Hippocampal formation (tissue), 2 donors: ENCODE measurements at places on chromosomes 12 and 14.

DNA sequence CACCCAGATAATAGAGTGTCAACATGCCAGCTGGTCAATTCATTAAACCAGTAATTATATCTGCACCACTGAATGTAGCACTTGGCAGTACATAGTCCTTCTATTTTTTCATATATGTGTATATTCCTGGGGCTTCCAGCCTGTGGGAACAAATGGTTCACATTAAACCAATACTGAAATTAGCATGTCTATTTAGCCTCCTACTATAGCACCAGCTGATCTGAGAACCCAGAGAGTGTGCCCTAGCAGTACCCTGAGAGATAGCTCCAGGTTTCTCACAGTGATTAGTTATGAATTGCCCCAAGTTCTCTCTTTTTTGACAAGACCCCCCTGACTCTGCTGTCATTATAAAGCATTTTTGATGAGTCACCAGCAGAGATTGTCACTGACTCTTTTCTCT is 1097.3 kb upstream of the FLRT2 start:
- no peak for DNase-seq

- no peak for DNase-seq
Observed at GRCh38 chr12:43113135-43113534, 438.9 kb downstream of the ADAMTS20 start.

DNA sequence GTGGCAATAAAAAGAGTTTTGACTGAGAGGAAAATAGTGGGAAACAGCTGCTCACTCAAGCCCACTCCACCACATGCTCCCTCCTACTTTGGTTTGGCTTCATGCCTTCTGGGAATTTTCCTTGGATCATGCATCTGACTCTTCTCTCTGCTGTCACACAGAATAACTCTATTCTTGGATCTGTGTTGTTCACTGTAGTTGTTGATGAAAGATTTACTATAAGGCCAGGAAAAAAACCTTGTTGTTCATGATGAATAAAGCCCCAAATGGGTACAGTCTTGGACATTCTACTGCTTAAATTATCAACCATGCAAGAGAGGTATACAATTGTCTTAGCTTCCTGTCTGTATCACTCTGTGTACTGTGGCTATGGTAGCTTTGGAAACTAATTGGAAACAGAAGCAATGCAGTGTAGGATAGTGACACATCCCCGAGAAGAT is 70.5 kb downstream of the TMX1 start:
- DNase-seq, result no peak

DNA sequence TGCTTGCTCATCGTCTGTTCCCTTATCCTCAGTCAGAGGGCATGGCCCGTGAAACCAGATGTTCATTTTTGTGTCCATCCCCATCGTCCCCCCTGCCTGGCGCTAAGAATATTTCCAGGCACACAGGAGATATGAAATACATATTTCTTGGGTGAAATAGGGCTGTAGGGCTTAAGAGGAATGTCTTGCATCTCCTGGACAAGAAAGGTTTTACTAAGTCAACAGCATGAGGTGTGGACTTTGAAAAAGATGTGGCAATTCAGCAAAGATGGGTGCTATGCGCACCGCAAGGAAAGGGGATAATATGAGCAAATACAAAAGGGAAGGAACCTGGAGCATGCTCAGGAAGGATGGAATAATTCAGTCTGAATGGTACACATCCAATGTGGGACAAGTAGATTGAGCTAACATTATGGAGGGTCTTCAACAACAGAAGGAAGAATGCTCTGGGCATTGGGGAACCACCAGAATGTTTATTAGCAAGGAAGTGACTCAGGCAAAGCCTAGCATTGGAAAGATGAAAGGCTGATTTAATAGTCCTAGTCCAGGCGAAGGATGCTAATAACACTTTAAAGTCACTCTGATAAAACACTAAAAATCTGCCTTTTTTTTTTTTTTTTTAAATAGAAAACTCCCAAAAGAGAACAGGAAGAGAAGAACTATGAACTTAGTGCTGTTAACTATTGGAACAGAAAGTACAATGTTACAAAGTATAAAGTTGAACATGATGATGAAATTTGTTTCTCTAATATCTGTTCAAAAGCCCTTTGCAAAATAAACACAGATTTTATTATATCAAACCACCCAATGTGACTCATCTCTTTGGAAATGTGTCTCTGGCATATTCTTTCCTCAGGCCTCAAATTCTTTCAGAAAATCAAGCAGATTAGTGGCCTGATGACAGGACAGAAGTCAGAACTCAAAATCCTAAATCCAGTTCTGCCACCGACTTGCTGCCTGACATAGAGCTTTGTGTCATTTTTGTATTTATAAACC is 449.5 kb downstream of the BCAT1 start:
- no peak for DNase-seq

DNA sequence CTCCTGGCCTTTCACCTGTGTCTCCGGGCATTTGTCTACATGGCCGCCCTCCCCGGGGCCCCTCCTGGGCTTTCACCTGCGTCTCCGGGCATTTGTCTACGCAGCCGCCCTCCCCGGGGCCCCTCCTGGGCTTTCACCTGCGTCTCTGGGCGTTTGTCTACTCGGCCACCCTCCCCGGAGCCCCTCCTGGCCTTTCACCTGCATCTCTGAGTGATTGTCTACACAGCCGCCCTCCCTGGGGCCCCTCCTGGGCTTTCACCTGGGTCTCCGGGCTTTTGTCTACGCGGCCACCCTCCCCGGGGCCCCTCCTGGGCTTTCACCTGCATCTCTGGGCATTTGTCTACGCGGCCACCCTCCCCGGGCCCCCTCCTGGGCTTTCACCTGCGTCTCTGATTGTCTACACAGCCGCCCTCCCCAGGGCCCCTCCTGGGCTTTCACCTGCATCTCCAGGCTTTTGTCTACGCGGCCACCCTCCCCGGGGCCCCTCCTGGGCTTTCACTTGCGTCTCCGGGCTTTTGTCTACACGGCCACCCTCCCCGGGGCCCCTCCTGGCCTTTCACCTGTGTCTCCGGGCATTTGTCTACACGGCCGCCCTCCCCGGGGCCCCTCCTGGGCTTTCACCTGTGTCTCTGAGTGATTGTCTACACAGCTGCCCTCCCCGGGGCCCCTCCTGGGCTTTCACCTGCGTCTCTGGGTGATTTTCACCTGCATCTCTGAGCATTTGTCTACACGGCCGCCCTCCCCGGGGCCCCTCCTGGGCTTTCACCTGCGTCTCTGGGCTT is 68.0 kb upstream of the GALNT9 start:
- no peak for DNase-seq

GRCh38 chr12:115096588-115097397 is 412.8 kb upstream of the TBX3 start:
- no peak for DNase-seq

GRCh38 chr12:120422892-120423456 is 14.9 kb upstream of the COX6A1 start:
- DNase-seq, result no peak

DNA sequence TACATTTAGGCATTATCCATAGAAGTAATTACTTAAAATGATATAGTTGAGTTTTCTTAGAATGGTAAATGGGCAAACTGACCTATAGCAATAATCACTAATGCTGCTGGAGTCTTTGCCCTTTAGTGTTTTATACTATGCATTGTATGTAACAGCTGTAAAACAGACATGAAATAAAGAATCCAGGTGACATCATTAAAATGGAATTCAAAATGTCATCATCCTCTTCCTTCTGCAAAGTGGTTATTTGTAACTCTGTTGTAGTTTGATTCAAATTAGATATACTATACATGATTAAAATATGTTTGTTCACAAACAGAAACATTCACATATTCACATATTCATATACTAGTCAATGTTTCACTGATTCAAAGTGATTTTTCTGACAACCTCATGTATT is 598.8 kb downstream of the SLC16A7 start:
- no peak for DNase-seq

GRCh38 chr14:22381766-22382165 is 207.3 kb downstream of the DAD1 start:
- no peak for DNase-seq

DNA sequence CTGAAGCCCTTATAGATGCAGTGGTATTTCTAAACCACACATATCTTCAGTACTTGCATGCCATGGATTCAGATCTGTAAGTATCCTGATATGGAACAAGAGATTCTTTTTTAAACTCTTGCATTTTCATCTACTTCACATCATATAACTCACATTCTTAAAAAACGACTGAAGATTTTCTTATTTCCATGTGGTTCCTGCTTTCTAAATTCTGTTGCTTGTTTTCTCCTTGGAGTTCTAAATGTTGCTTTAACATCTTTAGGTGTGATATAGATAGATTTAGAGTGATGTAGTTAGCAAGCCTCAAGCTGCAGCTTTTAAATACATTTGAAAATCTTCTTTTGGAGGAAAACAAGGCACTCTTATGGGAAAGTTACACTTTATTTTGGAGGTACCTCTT is 455.4 kb downstream of the FOXG1 start:
- no peak for DNase-seq

DNA sequence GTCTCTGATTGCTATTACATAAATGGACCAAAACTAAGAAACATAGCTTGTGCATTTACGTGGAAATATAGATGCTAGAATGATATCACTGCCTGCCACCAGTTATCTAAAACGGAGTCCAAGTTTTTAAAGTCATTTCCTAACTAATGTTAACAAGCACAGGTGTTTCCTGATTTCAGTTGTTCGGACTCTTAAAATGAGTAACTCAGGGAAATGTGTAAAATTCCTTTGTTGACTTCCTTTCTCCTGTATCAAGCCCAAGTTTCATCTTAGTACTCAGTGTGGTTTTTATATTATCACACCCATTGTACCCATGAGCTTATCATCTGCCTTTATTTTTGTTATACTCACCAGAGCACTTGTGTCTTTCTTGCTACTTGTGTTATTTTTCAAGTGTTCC is 13.2 kb upstream of the PRKCH start:
- no peak for DNase-seq

- no peak for DNase-seq
Observed at GRCh38 chr14:24858052-24858451, 191.9 kb downstream of the STXBP6 start.

GRCh38 chr14:97061198-97061597 is 264.0 kb downstream of the VRK1 start:
- peak; percentile 36 for DNase-seq

GRCh38 chr14:57382283-57382682 is 8.1 kb upstream of the NAA30 start:
- DNase-seq, result no peak

DNA sequence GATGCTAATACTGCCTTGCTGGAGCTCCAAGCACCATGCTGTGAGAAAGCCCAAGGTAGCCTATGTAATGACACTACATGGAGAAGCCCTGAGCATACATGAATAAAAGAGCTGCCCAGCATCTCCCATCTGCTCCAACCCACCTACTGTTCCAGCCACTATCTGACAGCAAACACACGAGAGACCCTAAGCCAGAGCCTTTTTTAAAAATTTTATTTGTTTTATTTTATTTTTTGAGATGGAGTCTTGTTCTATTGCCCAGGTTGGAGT is 95.2 kb upstream of the PRICKLE1 start:
- DNase-seq, result no peak

DNA sequence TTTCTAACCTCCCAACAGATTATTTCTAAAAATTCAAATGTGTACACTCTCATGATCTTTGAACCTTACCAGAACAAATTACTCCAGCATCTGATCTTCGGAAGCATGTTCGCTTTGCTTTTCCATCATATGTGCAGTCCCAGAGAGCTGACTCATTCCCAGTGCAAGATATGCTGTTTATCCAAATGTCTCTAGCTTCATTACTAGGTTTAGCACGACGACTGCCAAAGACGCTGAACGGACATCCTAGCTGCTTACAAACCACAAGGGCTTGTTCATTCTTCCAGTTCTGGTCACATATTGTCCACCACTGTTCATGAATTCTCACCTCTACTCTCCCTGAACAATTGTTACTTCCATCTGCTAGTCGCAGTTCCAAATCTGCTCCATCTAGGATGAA is 40.5 kb downstream of the CD163L1 start:
- DNase-seq, result no peak

GRCh38 chr12:116123451-116124258 is 153.8 kb downstream of the MED13L start:
- peak; percentile 20 for DNase-seq

DNA sequence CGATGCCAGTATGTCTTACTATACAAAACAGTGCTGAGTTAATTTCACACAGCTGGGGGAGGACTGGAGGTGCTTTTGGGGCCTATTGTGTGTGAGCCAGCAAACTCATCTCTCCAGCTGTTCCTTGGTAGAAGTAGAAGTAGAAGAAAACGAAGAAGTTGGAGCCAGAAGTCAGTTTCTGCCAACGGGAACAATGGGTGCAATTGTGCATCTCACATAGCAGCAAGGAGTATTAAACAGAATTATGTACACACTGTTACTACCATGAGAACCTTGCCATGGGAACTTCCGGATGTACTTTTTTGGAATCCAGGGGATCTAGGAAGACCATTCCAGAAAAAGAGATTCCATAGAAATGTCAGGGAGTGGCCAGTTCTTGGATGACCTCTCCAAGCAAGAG is 88.6 kb downstream of the VCPKMT start:
- DNase-seq, result no peak

DNA sequence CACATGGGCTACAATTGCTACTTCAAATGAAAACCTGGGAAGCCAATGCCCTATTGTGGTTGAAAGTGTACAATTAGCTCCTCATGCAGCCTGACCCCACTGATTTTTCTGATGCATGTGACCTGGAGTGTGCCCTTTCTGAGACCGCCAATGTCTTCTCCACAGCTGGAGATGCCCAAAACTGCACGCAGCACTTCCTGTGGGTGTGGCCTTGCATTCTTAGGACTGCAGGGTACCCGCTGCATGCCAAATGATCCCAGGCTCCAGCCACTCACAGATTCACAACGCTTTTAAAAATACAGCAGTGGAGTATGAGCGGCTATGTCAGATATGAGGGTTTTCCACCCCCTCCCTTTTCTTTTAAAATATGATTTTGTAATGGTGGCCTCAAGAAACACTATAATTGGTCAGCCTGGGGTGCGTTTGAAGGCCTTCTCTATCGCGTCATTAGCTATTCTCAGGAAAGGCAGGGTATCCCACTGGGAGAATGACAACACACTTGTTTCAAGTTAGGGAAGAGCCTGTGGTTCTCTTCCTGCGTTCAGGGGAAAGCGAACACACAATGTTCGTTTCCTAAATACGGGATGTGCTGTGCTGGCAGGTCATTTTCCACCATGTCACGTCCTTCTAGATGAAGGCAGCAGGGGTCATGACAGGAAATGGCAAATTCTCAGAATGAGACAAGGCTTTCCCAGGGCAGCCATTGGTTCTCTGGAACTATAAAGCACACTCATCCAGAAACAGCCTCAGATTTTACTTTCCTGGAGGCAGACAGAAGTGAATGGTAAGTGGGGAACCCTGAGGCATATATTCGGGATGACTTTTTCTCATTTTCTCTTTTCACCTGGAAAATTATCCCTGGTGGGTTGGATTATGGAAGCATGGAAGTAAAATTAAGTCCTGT is at the start of gene APOLD1:
APOLD1 (plus strand) TSS at position 749 of the 904 bp plus-strand sequence; CDS start at position 782, 33 bp downstream.
- no peak for DNase-seq

- peak; percentile 95 for DNase-seq
Observed at GRCh38 chr12:56333679-56334489, at the start of gene PAN2. TSS of gene PAN2 (minus strand) at chr12:56334000. CDS start at chr12:56333094, 906 bp downstream.

- DNase-seq, result no peak
Observed at GRCh38 chr12:91628656-91629055, 446.0 kb upstream of the DCN start.

GRCh38 chr12:87943023-87943422 is 86.2 kb downstream of the C12orf50 start:
- DNase-seq, result no peak
